Activated naive CD4-positive, alpha-beta T cell treated with Interleukin-2 at 50 U/mL for 16 hours (primary cell): ENCODE measurements at places on chromosomes 3 and 15.

GRCh38 chr3:4730719-4731118 lies 237.6 kb downstream of the ITPR1 start:
- DNase-seq, result no peak

GRCh38 chr3:197567904-197568681 lies 12.3 kb upstream of the BDH1 start:
- DNase-seq, result no peak

DNA sequence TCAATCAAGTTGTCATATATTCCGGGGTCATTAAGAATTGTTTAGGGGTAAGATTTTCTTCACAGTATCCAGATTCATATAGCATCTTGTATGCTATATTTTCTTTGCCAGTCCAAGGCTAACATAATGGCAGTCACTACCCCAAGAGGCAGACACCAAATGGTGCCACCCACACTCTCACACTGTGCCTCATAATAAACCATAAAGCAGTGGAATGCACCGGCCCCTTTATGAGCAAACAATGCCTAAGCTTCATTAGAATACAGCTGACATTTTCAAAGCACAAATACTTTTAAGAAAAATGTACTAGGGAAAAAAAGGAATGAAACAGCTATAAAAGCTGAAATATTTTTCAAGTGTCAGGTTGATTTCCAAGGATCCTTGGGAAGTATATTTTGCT lies 121.6 kb downstream of the TFDP2 start:
- peak; percentile 4 for DNase-seq

DNA sequence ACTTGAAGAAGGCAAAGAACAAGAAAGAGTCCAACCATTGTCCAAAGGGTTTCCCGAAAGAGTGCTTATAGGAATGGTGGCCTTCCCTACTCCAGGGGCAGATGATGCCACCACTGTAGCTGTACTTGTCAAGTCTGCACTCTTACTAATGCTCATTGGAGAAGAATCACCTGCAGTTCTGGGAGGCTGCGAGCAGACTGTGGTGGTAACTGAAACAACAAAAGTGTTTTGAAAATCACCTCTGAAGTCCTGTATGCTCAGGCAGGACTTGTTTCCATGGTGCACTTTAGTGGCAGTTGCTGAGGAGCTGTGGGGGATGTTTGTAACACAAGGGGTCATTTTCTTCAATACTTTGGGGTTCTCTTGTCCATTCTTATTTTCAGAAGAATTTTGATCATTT lies 36.0 kb downstream of the USF3 start:
- no peak for DNase-seq

DNA sequence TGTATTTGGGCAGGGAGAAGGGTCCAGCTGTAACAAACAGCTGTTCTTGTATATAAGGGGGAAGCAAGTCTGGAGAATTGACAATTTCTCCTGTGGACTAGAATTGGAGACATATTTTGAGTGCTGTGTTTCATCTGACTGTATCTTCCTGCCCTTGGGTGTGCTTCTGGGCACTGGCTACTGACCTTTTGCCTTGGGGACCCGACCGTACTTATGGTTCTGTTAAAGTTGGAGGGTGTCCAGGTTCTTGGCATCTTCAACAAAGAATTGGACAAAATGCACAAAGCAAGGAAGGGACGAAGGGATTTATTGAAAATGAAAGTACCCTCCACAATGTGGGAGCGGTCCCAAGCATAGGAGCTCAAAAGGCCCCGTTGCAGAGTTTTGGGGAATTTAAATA lies 31.0 kb downstream of the MAP2K1 start:
- DNase-seq, result no peak

- DNase-seq, result no peak
These were observed 1.7 kb upstream of the SLCO2A1 start for GRCh38 chr3:134031348-134031915.

DNA sequence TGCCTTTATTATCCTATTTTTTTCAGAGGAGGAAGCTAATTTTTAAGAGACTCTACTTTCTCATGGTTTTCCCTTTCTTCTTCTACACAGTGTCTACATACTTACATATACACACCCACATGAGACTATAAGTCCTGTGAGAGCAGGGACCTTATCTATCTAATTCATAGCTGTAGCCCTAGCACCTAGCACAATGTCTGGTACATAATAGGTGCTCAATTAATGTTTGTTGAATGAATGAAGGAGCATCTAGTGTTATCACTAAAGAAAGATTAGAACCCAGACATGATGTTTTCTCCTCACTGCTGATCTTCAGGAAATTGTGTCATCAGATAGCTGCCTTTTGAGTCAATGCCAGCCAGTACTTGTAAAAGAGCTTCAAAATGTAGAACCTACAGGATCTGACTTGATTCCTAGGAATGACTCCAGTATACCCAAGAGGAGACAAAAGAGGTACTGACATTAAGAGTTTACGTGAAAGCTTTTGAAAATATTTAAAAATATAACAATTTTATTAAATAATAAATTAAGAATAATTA lies 2.5 kb downstream of the SCG5 start:
- no peak for DNase-seq

DNA sequence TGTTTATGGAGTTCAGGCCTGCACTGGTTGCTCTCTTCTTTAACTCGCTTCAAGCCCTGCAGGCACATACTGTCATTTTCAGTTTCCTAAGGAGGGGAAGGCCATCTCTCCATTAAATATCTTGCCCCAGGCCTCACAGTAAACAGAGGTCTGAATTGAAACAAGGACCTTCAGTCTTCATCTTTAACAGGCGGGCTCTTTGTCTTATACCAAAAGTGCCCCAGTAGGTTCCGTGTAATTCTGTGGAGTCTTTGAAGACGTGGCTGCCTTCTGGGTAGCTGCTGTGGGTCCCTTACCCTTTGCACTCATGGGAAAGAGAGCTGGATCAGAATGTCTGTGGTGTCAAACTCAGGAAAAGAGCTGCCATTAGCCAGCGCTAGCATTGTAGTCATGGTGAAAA lies 161.2 kb downstream of the APBA2 start:
- DNase-seq, result no peak

DNA sequence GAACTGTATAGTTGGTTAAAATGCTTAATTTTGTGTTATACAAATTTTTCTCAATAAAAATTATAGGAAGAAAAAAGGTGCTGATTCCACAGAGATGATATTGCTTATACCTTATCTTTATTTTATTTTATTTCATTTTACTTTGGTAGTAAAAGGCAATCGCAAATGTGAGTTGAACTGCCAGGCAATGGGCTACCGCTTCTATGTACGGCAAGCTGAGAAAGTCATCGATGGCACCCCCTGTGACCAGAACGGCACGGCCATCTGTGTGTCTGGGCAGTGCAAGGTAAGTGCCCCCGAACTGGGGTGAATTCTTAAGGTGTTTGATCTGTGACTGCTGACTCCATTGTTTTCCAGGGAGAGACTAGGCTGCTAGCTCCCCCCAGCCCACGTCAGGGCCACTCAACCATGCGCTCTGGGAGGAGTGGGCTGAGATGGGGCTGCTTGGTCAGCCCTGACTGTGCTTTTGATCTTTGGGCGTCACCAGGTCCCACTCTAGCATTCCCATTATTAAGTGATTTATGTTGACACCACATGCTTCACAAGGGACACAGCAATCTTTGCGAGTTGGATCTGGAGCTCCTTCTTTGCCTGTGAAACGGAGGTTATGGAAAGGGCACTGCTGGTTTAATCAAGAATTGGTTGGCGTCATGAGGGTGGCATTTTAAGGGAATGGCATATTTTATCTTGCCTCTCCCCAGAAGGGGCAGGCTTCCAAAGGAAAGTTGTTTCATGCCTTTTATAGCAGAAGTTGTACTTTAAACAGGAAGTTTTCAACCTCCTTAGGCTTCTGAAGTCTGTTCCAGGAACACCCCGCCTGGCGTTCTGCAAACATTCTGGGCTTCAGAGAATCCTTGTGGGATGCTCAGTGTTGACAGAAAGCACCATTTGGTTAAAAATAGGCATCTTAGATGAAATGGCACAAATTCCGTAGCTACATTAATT lies 296.5 kb downstream of the THSD4 start:
- DNase-seq, result no peak

GRCh38 chr3:184592371-184593219 lies 31.0 kb downstream of the EPHB3 start:
- DNase-seq, result no peak

DNA sequence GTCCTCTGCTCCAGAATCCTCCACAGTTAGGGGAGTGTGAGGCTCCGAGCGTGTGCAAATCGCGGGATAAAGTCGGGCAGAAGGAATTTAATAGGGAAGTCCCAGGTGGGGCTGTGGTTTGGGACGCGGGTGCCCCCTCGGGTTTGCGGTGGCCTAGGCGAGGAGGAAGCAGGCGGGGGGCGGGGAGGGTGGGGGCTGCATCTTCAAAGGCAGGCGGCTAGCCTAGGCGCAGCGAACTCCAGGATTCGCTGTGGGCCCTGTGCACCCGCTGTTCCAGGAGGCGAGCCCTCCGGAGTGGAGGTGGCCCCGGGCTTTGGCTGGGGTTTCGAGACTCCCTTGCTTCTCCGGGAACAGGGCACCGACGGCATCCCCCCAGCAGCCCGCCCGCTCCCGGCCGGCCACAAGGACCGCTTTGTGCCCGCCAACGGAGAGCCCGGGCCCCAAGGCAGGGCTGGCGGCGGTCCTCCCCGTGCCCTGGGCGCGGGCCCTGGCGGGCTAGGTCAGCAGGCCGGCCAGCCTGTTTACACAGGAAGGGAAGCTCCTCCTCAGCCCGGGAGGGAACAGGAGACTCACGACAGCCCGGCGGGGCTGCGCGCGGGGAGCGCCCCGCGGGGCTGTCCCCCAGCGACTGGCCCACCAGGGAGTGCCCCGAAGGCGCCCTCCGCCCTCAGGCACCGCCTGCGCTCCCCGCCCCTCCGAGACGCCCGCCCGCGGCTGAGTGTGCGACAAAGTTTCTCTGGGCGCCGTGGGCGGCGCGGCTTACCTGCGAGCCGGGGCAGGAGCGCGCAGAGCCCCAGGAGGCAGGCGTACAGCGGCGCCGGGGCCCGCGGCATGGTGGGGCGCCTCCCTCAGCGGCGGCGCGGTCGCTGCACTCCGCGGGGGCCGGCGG lies 753 bp downstream of the ITGB5 start:
- peak; percentile 40 for DNase-seq

DNA sequence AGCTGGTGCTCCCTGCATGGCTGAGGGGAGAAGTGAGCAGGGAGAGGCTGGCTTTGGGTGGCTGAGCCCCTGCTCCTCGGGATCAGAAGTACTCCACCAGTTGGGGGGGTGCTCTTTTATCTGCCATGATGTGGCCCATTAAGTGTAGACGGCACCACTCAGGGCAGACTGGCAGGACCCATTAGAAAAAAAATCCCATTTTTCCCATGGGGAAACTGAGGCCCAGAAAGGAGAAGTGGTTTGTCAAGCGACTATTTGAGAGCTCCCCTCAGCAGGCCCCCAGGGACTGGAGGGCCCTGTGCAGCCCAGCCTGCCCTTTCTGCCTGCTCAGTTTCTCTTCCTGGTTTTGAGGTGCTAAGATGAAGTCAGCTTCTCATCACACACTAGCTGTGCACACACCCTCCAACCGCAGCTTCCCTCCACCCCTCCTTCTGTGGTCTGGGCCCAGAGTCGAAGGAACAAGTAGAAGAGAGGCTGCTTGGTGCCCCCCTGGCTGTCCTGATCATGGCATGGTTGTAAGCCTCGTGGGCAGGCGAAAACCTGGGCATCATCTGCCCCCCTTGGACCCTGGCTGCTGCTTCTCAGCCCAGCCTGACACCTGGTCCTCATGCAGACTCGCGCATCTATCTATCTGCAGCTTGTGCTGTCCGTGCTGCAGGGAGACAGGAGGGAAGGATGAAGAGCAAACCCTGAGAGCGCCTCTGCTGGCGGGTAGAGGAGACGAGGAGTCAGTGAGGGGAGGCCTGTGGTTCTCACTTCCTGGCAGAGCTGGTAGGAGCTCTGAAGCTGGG lies 5.6 kb downstream of the CSK start:
- DNase-seq, result peak; percentile 92

DNA sequence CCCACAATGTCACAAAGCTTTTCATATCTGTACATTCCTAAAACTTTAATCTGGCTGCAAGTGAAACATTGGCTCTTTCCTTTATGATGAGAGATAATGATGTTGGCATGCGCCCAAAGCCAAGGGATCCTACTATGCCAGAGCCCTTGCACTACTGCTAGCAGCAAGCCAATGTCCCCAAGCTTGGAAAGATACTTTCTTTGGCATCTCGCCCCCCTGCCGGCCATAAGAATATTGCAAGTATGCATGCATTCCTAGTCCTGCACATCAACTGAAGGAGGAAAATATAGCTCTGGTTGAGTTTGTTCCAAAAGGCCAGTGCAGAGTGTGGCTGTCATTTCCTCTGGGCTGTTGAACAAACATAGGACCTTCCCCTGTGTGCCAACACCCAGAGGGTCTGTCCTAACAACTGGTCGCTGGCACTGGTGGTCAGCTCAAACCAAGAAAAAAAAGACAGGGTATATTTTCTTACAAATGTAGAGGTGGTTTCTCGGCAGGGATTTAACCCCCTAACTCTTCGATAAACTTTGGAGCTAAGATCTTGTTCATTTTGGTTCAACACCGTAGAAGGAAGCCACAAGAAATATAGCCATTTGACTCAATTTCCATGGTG lies 120.9 kb upstream of the ZBED2 start:
- peak; percentile 62 for DNase-seq

- no peak for DNase-seq
These were observed 181.7 kb downstream of the FAM43A start for GRCh38 chr3:194867270-194867983.

DNA sequence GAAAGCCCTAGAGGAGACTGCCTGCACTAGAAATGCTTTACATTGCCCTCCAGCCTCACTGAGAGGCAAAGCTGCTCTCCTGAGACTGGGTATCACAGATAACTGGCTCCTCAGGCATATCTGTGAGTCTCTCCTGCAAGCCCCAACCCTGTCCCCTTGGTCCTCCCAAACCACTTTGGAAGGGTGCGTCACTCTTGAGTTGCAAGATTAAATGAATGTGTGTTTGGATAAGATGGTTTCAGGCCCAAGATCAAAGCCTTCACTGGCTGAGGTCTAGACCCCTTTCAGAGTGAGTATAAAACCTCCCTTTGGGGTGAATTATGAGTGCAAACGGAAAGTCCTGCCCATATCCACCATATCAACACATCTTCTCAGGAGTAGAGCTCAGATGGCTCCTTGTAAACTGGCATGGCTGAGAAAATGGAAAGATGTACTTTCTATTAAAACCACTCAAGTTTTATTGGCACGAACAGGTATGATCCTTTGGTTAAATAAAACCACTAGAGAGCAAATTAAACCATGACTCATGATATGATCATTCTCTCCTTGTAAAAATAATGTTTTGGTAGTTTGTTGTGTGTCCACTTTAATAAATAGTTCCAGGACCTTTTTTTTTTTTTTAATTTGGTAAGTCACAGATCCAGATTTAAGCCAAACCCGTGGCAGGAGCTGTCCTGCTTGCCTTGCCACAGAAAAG lies 164.0 kb downstream of the CHST2 start:
- DNase-seq, result no peak
